T-cell (primary cell): ENCODE measurements at places on chromosomes 7 and 10.

DNA sequence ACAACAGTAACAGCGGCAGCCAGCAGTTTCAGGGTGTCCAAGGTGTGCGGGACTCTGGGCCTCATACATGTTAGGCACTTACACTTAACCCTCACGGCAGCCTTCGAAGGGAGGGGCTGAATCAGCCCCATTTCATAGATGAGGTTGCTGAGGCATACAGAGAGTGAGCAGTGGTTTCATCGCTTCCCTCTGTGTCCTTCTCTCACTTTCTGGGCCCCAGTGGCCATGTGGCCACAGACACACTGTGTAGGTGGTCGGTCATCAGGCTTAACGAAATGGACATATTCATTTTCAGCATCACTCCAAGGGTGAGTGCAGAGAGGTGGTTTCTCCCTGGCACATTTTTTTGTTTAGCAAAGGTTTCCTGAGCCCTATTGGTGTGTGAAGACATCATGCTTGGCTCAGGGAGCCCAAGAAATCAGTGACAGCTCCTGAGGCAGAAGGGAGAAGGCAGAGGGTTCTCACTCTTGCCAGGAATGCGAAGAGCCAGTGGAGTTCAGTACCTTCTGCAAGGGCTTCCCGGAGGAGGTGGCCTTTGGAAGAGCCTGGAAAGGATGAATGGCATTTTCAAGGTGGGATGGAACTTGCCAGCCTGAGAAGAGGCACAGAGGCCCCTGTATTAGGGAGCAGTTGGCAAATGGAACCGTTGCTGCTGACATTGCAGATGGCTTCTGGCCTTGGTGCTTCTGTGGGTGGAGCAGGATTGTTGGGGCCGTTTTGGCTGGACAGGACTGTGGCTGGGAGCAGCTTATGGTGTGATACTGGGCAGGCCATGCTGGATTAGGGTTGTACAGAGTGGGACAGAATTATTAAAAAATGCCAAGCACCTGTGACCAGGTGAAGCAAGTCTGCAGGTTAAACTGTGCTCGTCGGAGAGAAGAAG lies 61.7 kb upstream of the PPIF start:
- peaks cover 12% of the 10 kb centered on the region for H3K4me1 ChIP-seq
- peak overlapping the region; percentile 20 for H3K4me3 ChIP-seq
- H3K36me3 ChIP-seq = peaks cover 10% of the 10 kb centered on the region

DNA sequence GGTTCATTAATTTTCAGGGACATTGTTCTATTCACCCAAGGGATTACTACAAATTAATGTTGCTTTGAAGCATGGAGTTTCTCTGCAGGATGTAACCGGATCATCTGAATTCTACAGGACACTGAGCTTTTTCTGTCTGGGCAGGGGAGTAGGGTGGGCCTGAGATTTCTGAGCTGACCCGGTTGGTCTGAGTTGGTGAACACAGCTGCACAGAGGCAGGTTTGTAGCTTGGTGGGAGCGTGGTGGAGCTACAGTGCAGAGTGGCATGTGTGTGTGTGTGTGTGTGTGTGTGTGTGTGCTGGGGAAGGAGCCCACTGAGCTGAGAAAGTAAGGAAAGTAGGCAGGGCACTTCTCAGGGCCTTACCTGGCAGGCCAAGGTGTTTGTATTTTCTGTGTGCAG lies 62.6 kb downstream of the SH2D4B start:
- no peaks in the 10 kb centered on the region for H3K4me1 ChIP-seq
- DNase-seq = no peak
- no peaks in the 10 kb centered on the region for H3K27me3 ChIP-seq
- no peaks in the 10 kb centered on the region for H3K36me3 ChIP-seq
- no peak overlapping the region for H3K4me3 ChIP-seq

DNA sequence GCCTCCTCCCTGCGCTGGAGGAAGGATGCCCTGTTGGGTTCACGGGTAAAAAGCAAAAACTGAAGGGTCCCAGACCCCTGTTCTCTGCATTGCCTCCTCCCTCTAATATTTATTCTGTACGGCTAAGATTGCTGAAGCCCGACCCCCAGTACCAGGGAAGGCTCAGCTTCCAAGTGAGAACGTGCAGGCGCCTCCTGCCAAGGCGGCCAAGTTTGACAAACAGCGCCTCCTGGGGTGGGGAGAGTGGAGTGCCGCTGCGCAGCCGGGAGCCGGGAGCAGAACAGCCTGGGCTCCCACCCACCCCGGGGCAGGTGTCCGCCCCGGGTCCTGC lies 4.7 kb upstream of the EBF3 start:
- peaks cover 15% of the 10 kb centered on the region for H3K27me3 ChIP-seq
- no peaks in the 10 kb centered on the region for H3K36me3 ChIP-seq
- H3K27ac ChIP-seq = no peak overlapping the region
- H3K4me1 ChIP-seq = peaks cover 31% of the 10 kb centered on the region
- no peak overlapping the region for H3K4me3 ChIP-seq

DNA sequence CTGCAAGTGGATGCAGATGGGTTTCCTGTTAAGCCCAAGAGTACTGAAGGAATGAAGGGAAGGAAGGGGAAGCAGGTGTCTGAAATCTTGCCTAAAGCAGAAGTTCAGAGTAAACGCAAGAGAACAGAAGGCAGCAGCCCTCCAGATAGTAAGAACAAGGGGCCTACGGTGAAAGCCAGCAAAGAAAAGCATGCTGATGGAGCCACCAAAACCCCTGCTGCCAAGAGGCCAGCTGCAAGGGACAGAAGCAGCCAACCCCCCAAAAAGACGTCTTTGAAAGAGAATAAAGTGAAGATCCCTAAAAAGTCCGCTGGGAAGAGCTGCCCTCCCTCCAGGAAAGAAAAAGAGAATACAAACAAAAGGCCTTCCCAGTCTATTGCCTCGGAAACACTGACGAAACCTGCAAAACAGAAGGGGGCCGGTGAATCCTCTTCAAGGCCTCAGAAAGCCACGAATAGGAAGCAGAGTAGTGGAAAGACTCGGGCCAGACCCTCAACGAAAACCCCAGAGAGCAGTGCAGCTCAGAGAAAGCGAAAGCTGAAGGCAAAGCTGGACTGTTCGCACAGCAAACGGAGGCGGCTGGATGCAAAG lies 152.5 kb downstream of the LCOR start:
- peaks cover 3% of the 10 kb centered on the region for H3K4me1 ChIP-seq
- H3K36me3 ChIP-seq = no peaks in the 10 kb centered on the region
- no peak for DNase-seq
- H3K4me3 ChIP-seq = no peak overlapping the region
- H3K27ac ChIP-seq = no peak overlapping the region
